Esophagus muscularis mucosa (tissue), 4 donors: ENCODE measurements at places on chromosomes 7 and 10. TPM values are rescaled to one million over a fixed set of nuclear protein-coding genes. Genes with fewer than 3 reads are reported as not detected.

- DNase-seq = no peak
Measured at GRCh38 chr7:30986738-30987137, 23.0 kb downstream of the GHRHR start.

BCAP29 gene
- 115 TPM for total RNA-seq

SORBS1 gene
- 2,231 TPM for total RNA-seq

DNA sequence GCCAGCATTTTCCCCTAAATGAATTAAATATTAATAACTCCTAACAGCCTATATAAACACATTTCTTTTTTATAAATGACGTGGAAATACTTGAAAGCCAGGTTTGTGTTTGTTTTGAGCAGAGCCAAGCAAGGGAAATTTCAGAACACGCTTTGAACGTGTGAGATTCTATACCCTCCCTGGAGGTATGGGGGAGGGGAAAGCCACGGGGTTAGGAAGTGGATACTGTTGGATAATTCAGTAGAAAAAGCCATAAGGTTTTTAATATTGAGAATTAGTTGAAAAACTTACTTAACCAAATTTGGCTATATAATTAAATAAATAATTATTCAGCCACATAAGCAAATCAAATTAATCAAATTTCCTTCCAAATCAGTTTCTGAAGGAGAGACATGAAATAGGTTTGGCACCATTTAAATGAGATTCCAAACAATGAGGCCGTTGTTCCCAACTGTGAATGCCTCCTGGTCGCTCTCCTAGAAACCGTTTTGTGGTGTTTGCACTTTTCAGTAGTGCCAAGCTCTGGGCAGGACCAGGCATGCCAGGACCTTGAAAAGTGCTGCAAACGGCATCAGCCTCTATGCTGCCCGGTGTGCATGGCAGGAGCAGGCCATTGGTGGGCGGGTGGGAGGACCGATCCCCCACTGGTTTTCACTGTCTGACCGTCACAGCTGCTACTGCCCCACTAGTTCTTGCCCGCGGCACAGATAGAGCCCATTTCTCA lies 88.1 kb downstream of the SEPTIN14 start:
- no peak for DNase-seq

DNA sequence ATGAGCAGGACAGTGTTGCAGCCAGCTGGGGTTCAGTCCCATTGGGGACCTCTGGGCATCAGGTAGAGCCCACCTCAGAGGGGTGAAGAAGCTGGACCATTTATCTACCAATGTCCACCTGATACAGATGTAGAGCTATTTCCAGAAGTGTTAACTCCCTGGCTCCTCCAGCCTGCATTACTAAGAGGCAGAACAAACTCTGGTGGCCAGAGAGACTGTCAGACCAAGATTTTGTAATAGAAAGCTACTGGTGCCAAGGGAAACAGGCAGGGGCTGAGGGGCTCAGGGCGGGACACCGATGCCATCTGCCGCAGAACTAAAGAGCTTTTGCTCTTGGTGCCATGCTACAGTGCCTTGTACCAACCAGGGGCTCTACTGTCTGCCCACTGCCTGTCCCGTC lies 268.2 kb upstream of the HABP2 start:
- no peak for DNase-seq

CCZ1 gene
- 61.5 TPM for total RNA-seq
